NCI-H774 (cell line): ENCODE measurements at places on chromosomes 1 and 21.
A peak's percentile ranks its signal among the peaks of the same experiment; 100 is the strongest.

- DNase-seq: no peak
These were observed 62.7 kb downstream of the PRDM2 start for GRCh38 chr1:13762642-13763041.

- peak; percentile 54 for DNase-seq
These were observed 120.0 kb downstream of the SETD4 start for GRCh38 chr21:35940074-35940927.

DNA sequence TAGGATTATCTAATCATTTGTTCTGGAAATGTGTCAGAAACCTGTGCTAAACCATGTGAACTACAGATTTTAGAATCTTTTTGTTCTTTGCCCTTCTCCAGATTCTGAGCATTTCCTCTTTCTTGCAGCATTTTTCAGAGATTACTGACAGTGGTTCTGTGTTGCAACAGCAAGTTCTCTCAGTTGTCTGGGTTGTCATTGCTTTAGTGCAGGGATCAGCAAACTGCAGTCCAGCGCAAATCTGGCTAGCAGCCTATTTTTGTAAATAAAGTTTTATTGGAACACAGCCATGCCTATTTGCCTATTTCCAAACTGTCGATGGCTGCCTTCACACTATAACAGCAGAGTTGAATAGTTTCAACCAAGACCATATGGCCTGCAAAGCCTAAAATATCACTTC is 66.3 kb upstream of the LRRC8D start:
- no peak for DNase-seq

DNA sequence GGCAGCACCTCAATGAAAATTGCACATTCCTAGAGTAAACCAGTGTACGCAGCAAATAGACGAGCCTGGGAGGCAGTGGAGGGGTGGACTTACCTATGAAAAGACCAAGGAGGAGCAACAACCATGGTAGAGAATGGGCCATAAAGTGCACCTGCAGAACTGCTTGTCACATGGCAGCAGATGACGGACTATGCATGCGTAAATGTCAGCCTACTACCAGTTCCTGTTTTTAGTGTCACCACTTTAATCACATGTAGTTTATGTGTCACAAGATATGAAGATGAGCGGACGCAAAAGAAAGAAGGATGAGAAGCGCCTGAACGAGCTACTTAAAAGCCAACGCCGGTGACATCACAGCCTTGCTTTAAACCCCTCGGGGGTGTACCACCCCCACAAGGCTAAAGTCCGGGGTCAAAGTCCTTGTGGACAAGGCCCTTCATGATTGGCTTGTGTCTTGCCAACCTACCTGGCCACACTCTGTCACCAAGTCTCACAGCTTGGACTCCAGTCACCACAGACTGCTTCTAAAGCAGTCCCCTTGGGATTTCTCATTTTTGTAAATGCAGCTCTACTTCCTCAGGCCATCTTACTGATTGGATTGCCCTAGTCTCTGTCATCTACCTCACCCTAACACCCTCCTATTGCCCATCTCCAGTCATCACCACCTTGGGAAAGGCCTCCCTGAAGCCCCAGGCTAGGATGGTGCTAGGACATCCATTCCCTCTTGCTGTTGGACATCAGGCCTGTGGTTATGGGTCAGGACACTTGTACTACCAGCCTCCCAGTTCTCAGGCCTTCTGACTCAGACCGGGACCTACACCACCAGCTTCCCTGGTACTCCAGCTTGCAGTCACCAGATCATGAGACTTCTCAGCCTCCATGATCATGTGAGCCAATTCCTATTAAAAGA is 6.0 kb upstream of the LY9 start:
- DNase-seq: no peak

DNA sequence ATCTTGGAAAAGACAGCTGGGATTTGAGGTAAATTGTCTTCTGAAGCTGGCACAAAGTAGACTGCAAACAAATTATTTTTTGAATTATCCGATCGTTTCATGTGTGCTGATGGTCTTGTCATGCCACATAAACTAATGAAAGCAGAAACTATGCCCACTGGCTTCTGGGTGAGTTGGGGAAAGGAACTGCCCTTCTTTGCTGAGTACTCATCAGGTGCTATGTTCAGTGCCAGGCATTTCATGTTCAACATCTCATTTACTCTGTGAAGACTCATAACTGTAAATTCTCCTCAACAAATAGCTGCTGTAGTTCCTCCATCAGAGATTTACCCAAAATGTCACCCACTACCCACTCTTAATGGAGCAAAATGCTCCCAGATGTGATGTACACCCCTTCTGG is 1.2 kb downstream of the TRIT1 start:
- no peak for DNase-seq

DNA sequence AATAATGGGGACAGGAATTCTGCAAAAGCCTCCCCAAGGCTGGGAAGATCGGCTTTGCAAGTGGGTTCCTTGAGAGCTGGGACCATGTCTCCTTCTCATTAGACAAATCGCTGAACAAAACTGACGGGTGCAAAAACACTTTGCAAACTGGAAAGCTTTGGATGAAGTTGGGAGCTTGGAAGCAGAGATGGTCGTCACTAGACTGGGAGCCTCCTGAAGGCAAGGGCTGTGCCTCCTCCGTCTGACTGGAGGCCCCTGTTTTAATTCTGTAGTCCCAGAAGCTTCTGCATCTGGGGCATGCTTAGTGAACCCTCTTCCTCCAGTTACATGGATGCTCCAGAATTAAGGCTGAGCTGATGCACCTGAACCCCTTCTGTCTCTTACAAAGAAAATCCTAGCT is 82.3 kb upstream of the IFFO2 start:
- DNase-seq: no peak

- DNase-seq: no peak
These were observed 8.9 kb downstream of the CASP9 start for GRCh38 chr1:15515022-15515663.

- DNase-seq: no peak
These were observed 115.2 kb downstream of the LRRC40 start for GRCh38 chr1:70090141-70090540.

- DNase-seq: no peak
These were observed 298.1 kb upstream of the POU3F1 start for GRCh38 chr1:38344716-38345115.

DNA sequence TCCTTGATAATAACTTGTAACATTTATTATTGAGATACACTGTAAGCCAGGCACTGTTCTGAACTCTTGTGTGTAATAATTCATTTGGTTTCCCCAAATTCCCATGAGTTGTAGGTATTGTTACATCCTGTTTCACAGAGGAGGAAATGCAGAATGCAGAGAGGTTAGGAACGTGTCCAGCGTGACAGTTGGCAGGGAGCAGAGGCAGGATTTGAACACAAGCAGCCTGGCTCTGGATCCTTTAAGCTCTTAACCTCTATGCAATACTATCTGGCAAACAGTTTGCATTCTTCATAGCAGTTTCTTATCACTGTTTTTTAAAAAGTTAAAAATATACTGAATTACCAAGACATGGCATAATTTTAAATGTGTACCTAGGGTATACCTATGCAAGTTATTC is 30.5 kb downstream of the EEIG2 start:
- DNase-seq: no peak

DNA sequence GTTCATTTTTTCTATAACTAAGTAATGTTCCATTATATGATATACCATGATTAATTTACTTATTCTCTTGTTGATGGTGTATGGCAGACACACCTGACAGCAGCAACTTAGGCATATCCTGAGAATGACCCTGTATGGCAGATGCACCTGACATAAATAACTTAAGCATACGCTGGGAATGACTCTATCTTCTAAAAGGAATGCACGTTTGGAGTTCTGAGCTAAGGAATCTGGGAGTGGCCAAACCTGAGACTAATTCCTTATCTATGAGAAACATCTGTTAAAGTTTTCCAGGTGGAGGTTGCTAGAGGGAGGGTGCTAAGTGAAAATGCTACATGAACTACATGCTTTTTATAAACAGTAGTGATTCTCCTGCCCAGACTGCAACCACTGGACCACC is 96.7 kb upstream of the RGS18 start:
- DNase-seq: no peak

GRCh38 chr1:209536843-209537242 is 46.7 kb upstream of the CAMK1G start:
- no peak for DNase-seq

DNA sequence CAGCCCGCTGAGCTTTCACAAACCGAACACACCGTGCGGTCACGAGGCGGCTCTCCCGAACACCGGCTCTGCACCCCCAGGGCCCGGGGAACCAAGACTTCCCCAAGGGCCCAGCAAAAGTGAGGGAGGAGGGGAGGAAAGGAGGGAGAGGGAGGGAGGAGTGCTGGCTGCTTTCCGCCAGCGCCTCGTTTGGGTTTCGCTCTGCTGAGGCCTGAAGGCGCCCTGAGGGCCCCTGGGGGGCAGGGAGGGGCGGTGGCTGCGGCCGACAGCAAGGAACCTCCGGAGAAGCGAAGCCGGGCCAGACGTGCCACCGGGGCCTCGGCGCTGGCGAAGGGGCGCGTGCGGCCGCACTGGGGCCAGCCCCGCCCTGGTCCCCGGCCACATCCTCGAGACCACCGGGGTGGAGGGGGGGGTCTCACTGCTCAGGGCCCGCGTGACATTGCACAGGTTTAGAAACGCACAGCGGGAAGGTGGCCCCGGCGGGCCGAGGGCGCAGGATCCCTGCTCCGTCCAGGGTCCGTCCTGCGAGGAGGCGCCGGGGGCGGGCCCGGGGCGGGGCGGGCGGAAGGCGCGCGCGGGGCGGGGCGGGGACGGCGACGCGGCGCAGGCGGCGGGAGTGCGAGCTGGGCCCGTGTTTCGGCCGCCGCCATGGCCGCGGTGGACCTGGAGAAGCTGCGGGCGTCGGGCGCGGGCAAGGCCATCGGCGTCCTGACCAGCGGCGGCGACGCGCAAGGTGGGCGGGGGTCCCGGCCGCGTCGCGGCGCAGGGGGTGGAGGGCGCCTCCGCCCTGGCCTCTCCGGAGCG is at the start of gene PFKL:
Gene PFKL, plus strand, starts transcription at position 596 of the 804 bp plus-strand sequence. Its CDS starts 53 bp downstream, at position 649.
- DNase-seq: peak; percentile 8

GRCh38 chr1:200436436-200436835 is 26.6 kb upstream of the ZNF281 start:
- DNase-seq: no peak

DNA sequence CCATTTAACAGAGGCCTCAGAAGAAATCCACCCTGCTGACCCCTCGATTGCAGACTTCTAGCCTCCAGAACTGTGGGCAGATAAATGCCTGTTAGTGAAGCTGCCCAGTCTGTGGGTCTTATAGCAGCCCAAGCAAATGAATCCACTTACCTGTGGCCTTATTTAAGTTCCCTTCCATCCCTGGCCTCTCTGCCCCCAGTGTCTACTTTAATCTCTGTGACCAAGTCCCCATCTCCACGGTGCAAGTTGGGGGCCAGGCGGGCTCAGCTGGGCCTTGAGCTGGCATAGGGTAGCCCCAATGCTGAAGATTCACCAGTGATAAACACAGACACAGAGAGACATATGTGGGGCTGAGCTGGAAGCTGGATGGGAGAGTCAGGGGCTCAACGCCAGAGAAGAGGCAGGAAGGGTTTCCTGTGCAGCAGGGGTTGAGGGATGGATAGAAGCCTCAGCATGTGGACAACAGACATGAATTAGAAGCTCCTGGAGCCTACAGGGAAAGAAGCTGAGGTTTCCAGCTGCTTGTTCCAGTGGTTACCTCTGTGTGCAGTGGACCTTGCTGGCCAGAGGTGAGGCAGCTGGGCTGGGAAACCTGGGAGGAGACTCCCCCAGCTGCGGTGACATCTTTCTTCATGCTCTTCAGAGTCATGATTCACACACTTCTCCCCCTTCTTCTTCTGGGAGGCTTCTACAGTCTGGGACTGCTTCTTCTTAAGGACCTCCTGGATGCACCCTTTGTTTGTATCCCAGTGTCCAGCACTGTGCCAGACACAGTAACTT is 13.4 kb upstream of the B3GALT5 start:
- DNase-seq: no peak

GRCh38 chr1:41464885-41465284 is 19.6 kb downstream of the EDN2 start:
- DNase-seq: peak; percentile 26

DNA sequence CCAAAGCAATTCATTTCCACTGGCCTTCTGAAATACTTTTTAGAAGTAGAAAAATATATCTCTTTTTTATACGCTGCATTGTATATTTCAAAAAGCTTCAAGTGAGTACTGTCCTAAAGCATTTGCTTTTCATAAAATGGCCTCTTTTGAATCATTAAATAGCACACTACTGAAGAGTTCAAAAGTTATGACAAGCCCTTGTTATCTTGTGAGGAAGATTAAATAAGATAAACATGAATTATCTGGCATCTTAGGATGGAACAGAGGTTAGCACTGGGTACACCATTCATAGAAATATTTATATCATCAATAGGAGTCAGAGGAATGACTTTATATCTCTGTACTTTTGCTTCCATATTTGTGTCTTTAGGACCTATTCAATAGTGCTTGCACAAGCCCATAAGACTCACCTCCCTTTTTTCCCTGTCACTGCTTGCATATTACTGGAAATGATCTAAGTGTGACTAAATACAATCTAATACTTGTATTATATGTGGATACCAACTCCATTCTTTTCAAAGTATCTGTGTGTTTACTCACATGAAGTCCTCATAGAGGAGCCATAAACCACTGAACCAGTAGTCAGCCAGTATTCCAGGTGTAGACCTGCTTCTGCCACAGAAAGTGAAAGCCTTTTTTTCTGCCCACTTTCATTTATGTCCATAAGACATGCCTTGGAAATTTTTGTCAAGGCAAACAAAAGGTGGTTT is 274.2 kb upstream of the C1orf105 start:
- no peak for DNase-seq

- no peak for DNase-seq
These were observed 8.7 kb upstream of the TTF2 start for GRCh38 chr1:117051224-117052064.

DNA sequence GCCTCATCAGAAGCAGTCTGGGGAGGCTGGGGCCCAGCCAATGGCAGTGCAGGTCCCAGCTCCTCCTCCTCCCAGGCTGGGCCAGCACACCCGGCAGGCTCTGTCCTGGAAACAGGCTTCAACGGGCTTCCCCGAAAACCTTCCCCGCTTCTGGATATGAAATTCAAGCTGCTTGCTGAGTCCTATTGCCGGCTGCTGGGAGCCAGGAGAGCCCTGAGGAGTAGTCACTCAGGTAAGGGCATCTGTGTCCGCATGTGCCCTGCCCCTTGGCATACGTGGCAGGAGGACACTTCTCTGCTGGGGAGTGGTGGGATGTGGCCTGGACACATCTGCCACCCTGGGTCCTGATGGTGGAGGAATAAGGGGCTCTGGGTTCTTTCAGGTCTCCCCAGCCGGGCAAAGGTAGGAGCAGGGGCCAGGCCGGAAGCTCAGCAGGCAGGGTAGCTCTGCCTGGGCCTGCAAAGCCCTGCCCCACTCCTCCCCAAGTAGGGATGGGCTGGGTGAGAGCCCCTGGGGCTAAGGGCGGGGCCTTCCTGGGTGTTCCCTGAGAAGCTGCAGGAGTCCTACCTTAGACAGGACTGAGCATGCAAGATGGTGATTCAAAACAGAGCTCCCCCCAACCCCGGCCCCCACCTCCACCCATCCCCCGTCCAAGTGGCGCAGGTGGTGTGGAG is at the start of gene GJB5:
Gene GJB5, plus strand, starts transcription at position 84 of the 674 bp plus-strand sequence. CDS start 2,284 bp downstream, outside the sequence.
- DNase-seq: no peak

DNA sequence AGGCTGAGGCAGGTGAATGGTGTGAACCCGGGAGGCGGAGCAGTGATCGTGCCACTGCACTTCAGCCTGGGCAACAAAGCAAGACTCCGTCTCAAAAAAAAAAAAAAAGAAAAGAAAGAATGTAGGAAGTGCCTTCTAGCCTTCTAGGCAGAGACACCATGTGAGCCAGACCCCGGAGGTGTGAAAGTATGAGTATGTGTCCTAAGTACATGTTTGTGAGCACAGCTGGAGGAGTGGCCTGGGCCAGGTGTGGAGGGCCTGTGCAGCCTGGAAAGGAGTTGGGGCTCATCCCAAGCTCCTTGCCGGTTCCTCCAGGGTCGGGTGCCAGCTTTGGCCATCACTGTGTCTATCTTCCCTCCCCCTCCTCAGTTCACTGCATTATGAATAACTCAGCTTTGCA is 13.0 kb downstream of the SOX13 start:
- DNase-seq: no peak

- no peak for DNase-seq
These were observed 301.8 kb upstream of the CHRM3 start for GRCh38 chr1:239084459-239085080.
